Common myeloid progenitor, CD34-positive (primary cell): ENCODE measurements at places on chromosomes 16 and 17.

- no peak for DNase-seq
Measured at GRCh38 chr16:3642397-3643094, 11.9 kb upstream of the DNASE1 start.

DNA sequence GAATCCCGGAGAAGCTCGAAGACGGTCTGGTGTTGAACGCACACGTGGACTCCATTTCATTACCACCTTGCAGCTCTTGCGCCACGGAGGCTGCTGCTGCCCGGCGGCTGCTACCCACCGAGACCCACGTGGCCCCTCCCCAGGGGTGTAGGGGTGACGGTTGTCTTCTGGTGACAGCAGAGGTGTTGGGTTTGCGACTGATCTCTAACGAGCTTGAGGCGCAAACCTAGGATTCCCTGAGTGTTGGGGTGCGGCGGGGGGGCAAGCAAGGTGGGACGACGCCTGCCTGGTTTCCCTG is 1.7 kb upstream of the CBX4 start:
- DNase-seq = no peak

- no peak for DNase-seq
Measured at GRCh38 chr17:57502811-57503241, 242.3 kb downstream of the CCDC182 start.

DNA sequence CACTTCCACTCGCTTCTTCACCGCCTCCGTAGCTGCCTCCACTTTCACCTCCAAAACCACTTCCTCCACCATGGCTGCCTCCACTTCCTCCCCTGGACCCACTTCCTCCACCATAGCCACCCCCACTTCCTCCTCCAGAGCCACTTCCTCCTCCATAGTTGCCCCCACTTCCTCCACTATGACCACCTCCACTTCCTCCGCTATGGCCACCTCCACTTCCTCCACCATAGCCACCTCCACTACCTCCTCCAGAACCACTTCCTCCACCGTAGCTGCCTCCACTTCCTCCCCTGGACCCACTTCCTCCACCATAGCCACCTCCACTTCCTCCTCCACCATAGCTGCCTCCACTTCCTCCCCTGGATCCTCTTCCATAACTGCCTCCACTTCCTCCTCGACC is 4.5 kb downstream of the KRT9 start:
- no peak for DNase-seq

GRCh38 chr17:32136856-32137255 is 5.4 kb upstream of the RHOT1 start:
- peak; percentile 59 for DNase-seq

GRCh38 chr17:52546493-52546892 is 388.0 kb upstream of the CA10 start:
- no peak for DNase-seq

DNA sequence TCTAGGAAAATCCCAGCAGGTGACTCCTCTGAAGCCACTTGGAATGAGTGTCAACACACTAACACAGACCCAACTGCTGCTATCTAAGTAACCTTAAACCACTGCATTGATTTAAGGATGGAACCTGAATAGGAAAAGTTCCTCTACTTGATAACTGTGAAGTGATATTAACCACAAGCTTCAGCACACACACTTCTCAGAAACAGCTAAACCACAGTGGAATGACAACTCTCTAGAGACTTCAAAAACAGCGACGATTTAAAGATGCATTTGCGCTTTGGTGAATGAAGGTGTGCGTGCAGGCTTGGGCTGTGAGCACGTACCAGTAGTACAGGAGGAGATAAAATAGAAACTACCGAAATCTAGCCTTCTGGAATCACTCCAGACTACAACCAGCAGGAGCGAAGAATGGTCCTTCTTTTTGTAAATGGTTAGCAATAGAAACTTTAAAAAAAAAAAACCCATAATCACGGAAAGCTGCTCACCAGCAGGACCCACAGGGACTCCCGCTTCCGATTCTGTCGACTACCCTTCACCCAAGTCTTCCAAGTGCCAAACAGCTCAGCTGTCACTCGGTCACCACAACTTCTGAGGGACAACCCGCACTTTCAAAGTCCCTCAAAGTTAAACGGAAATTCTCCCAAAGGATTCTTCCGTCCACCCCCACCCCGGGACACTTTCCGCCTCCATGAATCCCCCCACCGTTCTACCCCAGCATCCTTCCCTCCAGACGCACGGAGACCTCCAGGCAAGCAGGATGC is 137.7 kb upstream of the CORO6 start:
- peak; percentile 25 for DNase-seq

- DNase-seq = no peak
Measured at GRCh38 chr16:50183316-50183715, 30.2 kb downstream of the TENT4B start.

DNA sequence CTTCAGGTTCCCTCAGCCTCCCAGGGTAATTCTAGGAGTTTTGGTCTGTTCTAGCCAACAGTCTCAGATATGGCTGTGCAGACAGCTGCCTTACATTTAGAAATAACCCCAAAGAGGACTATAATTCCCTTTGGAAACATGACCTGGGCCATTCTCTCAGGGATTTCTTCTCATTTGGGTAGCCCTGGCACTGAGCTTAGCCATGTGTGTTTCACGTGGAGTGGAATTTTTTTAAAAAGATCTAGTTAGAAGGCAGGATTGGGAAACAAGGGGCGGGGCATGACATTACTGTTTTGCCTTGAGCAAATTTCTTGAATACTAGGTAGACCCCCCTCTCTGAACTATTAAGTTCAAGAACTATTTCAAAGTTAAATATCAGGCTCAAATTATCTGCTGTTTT is 29.6 kb upstream of the MRC2 start:
- no peak for DNase-seq

DNA sequence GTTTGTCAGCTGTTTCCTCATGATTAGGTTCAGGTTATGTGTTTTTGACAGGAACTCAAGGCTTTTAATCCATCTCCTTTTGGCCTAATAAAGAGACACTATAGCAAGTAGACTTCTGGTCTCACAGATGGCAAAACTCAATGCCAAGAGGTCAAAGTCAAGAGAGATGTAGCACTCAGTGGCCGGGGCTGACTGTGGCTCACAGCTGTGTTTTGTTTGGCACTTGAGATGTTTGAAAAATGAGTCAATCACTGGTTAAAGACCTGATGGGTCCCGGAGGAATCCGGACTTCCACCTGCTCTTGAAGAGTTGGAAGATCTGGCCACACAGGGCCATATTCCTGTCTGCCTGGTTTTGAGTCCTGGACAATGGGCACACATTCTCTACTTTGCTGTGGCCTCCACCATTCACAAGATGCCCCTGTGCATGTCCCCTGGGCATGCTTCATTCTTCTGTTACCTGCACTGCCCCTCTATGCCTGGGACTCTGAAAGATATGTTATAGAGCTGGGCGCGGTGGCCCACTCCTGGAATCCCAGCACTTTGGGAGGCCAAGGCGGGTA is 210.3 kb downstream of the SNX29 start:
- no peak for DNase-seq

GRCh38 chr17:75331671-75332070 is 42.4 kb upstream of the SLC25A19 start:
- no peak for DNase-seq

DNA sequence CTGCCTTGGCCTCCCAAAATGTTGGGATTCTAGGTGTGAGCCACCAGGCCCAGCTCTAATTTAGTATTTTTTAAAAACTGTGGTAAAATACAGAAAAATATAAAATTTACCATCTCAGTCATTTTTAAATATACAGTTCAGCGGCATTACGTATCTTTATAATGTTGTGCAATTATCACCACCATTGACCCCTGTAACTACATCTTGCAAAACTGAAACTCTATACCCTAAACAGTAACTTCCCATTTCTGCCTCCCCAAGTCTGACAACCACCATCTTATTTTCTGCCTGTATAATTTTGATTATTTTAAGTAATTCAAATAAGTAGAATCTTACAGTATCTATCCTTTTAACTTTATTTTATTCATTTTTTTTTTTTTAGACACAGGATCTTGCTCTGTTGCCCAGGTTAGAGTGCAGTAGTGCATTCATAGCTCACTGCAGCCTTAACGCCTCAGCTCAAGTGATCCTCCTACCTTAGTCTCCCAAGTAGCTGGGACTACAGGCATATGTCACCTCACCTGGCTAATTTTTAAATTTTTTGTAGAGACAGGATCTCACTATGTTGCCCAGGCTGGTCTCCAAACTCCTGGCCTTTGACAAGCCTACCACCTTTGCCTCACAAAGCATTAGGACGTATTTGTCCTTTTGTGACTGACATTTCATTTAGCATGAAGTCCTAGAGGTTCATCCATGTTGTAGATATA is 10.9 kb upstream of the GGA2 start:
- no peak for DNase-seq

DNA sequence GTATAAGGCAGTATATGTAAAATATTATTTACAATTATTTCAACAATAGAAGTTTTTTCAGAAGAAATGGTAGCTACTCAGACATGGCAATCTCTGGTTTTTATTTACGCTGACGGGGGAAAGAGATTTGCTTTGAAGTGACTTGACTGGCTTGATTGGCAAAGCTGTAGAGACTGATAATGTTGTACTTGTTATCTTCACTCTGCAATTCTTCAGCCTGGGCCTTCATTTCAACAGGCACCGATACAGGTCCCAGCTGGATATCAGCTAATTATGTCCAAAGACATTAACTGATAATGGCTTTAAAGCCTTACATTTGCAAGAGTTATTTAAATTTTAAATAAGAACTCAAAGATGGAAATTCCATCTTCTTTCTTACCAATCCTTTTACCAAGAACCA is 151.4 kb upstream of the HS3ST3A1 start:
- peak; percentile 2 for DNase-seq

DNA sequence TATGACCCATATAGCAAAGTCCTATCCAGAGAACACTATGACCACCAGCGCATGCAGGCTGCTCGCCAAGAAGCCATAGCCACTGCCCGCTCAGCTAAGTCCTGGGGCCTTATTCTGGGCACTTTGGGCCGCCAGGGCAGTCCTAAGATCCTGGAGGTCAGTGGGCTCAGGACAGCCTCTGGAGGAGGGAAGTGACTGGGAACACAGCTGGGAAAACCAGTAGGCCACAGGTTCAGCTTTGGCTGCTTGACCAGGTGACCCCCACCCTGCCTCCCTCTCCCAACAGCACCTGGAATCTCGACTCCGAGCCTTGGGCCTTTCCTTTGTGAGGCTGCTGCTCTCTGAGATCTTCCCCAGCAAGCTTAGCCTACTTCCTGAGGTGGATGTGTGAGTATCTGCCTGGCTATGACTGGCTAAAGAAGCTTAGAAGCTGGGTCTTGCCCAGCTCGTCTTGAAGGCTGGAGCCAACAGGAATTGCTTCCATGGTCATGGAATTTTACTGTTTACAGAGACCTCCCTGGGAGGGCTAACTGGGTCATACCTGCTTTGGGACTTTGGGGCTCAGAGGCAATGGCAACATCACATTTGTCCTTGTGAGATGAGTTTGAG is 1.5 kb upstream of the OVCA2 start:
- no peak for DNase-seq

DNA sequence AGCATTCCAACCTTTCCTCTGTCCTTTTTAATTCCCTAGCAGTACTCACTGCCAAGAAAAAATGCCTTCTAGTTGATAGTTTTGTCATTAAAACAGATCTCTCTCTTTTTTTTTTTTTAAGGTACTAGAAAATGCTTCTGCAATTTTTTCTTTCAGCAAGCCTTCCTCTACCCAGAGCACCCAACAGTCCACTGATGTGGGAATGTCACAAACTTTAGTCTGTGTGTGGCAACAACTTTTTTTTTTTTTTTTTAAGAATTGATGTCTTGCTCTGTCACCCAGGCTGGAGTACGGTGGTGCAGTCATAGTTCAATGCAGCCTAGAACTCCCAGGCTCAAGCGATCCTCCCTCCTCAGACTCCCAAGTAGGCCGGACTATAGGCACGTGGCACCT is 34.7 kb downstream of the CDRT15 start:
- DNase-seq = no peak

DNA sequence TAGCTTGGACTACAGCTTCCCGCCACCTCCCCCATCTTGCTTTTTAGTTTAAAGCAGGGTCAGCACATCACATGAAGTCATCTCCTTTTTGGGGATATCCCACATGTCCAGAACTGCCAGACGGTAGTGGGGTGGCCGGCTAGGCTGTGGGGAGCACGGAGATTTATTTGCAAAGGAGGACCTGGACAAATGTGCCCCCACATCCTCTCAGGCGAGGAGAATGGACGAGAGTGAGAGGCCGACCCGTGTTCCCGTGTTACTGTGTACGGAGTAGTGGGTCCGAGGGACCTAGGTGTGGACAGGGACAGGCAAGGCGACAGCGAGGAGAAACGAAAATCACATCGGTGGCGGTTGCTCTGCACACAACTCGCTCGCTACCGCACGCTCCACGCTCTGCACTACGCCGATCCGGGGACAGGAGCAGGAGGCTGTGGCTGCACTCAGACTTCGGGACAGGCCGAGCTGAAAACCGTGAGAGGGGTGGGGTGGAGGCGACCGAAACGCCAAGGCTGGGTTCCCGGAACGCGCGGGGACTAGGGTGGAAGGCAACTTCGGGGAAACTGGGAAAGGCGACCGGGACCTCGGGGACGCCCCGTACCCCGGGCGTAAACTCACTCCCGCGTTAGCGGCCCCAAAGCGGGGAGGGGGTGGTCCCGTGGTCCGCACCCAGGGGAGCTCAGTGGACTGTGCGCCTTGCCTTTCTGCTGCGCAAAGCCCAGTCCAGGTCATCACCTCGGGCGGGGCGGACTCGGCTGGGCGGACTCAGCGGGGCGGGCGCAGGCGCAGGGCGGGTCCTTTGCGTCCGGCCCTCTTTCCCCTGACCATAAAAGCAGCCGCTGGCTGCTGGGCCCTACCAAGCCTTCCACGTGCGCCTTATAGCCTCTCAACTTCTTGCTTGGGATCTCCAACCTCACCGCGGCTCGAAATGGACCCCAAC is at the start of gene MT1A:
Gene MT1A, plus strand, starts transcription at position 853 of the 937 bp plus-strand sequence. Its CDS starts 73 bp downstream, at position 926.
- DNase-seq = peak; percentile 44

GRCh38 chr16:11734653-11735043 is 8.0 kb downstream of the TXNDC11 start:
- DNase-seq = no peak

DNA sequence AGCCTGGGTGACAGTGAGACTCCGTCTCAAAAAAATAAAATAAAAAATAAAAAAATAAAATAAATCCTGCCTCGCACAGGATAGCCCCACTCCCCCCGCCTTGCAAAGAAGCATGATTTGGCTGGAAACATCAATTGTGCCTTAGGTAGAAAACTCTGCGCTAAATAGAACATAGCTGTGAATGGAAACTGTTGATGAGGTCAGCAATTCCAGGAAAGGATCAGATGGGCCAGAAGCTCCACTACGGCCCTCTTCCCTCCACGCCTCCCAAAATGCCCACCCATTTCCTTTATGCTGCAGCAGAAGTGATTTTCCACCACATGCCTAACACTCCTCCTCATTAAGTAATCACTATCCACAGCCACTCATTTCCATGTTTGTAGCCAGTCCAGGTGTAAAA is 473.4 kb downstream of the XYLT1 start:
- DNase-seq = no peak

DNA sequence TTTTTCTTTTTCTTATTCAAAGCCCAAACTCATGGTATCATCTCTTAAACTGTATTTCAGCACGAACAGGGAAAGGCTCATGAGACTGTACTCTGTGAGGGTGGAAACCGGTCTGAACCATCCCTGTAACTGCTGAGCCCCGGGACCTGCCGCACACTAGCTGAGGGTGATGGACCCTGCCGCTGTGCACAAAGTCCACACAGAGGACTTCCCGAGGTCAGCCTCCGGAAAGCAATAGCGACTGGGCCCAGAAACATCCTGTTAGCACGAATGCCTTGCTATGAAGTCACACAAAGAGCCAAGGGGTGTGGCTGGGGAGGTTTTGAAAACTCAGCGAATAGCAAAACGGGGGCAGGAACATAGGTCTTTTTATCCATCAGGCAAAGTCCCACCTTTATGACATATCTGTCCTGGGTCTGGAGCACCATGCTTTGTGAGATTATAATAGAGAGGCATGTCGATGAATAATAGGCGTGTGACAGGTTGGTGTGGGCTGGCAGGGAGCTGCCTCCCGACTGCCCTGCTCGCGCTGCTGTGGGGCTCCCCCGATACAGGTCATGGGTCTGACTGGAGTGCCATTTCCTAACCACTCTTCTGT is 33.4 kb downstream of the CDK5R1 start:
- no peak for DNase-seq
